ENCODE measurements at places on chromosomes 1 and 21.

- DNase-seq = no peak
These were observed 141.4 kb downstream of the PLPP3 start for GRCh38 chr1:56437959-56438358.

- no peak for DNase-seq
These were observed 559.3 kb upstream of the ZRANB2 start for GRCh38 chr1:71640116-71640515.

DNA sequence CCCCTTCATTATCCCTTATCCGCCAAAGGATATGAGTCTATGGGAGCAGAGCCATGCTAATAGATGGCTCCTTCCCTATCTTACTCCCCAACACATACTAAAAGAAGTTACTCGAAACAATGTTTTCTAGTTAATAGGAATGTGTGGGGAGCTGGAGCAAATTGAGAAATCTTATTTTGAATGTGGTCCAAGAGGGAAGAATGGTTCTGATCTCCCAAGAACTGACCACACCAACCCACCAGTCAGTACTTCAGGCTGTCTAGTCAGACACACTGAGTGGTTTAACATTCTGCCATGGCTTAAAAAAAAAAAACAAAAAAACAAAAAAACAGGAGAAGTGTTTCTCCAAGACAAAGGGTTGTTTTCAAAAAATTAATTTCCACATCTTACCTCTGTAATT, 31.5 kb upstream of the DNASE2B start:
- no peak for DNase-seq

DNA sequence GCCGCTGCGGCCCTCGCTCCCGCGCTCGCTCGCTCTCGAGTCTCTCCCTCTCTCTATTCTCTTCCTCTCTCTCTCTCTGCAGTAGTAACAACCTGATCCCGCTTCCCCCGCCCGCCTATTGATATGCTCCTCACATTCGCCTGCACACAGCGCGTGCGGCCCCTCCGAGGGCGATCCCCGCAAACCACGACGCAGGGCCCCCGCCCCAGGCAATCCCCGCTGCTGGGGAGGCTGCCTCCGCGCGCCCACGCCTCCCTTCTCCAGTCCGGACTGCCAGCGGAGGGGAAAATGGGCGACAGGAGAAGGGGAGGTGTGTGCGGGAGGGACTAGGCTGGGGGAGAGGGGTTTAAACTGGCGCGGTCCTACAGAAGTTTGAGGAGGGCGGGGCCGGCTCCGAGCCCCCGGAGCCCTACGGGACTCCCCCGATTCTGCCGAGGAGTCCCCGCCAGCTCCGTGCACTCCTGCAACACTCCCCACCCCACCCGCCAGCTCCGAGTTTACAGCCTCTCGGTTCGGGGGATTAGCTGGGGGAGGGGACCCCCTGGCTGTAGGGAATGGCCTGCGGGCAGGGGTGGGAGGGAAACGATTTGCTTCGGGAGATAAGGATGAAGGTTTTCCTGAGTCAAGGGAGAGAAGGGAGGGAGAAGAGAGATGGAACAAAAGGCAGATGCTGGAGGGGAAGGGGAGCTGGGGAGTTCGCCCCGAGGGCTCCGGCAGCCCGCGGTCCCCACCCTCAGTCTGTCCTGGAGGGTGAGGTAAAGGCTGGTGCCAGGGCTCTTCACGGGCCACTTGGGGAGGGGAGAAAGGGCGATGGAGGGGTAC, 66.6 kb downstream of the SYT2 start:
- DNase-seq = no peak

GRCh38 chr1:185404907-185405568, 88.0 kb upstream of the IVNS1ABP start:
- DNase-seq = no peak

DNA sequence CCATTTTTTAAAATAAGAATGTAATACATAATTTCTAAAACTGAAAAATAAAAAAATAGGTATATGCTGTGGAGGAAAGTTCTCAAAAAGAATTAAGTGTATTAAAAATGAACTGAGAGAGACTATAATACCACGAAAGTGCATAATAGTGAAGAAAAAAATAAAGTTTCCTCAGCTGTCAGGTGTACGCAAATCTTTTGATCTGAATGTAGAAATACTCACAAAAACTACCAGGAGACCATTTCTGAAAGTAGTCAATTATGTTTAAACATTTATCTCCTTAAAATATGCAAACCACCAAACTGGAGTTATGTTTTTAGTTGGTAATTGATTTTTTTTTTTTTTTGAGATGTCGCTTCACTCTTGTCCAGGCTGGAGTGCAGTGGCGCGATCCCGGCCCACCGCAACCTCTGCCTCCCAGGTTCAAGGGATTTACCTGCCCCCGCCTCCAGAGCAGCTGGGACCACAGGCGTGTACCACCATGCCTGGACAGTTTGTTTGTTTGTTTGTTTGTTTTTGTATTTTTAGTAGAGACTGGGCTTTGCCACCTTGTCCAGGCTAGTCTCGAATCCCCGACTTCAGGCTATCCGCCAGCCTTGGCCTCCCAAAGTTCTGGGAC, 1169.2 kb upstream of the B3GALT2 start:
- DNase-seq = no peak

DNA sequence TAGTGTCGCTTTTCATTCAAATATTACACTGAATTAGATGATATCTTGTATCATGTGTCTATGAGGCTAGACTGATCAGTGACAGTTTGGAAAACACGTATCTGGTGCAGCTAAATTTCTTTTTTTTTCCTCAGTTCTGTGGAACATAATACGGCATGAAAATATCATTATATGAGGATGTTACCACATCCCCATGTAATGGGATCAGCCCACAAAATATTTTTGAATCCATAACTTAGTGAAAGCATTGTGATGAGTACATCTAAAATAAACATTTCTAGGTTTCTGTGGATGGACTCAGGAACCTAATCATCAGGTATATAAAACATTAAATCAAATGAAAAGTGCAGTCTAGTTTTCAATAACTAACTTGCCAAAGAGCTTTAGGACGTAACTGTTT, 356.3 kb downstream of the USP25 start:
- no peak for DNase-seq

GRCh38 chr1:94608852-94609530, 67.4 kb upstream of the F3 start:
- DNase-seq = no peak

DNA sequence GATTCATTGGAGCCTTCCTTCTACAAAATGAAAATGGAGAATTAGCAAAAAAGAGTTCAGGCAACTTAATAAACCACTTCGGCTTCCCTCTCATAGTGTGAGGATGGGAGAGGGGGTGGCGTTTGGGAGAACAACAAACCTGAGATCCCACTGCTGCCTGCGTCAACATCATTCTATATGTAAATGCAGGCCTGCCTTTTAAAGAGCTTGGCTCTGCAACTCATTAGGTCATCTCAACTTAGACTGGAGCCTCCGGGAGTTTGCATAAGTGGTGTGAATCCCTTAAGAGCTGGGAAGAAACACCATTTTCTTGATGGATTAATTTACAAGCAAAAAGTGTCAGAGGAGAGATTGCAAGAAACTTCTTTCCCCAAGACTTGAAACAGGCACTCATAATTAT, 127.6 kb upstream of the DAB1 start:
- no peak for DNase-seq

- DNase-seq = no peak
These were observed 100.3 kb downstream of the CACNA1E start for GRCh38 chr1:181583598-181583997.

DNA sequence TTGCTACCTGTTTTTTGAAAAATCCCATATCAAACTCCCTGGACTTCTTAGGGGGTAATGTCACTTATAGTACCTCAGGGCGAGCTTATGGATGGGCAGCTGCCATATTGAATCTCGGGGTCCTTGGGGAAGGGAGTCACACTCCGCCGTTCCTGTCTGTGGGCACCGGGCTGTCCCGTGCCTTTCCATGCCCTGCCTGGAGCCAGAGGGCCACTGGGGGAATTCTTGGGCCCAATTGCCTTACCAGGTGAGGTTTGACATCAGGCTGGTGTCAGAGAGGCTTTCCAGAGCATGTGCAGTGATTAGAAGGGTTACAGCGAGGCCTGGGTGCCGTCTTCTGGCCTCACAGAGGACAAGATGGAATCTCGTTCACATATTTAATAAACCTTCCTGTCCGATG, 28.8 kb downstream of the QSOX1 start:
- DNase-seq = no peak

GRCh38 chr1:6336776-6337622, 56.6 kb downstream of the ACOT7 start:
- DNase-seq = no peak

DNA sequence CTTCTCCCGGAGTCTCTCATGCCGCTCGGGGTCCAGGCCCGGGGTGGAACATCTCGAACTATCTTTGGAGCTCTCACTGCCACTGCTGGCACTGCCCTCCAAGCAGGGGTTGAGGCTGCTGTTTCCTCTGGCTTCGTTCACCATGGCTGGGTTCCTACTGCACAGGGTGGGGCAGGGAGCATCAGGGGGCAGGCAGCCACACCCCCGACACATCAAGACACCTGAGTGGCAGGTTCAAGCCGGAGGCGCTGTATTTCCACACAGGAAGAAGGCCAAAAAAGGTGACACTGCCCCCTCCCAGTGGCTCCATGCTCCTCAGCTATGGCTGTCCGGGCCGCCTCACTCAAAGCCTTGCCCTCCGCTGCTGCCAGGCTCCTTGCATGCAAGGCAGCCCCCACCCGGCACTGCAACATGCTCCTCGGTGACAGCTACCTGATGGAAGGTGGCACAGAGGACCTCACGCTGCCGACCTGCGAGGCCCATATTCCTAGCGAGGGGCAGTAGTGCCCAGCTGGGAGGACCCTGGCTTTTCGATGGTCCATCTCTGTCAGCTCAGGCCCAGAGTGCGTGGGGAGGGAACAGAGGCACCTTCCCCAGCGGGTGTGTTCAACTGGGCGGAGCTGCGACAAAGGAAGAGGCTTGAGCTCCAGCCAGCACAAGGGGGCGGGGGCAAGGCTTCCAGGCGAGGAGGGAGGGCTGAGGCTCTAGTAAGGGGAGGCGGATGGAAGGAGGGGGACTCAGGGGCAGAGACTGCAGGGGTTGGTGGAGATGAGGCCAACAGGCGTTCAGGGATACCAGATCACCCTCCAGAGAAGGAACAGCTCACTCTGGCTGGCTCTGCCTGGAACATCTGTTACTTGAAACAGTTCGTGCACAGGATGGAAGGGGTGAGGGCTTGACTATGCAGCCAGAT, 2.5 kb downstream of the MTHFR start:
- peak; percentile 44 for DNase-seq

- no peak for DNase-seq
These were observed 43.2 kb upstream of the POU3F1 start for GRCh38 chr1:38089712-38090360.

DNA sequence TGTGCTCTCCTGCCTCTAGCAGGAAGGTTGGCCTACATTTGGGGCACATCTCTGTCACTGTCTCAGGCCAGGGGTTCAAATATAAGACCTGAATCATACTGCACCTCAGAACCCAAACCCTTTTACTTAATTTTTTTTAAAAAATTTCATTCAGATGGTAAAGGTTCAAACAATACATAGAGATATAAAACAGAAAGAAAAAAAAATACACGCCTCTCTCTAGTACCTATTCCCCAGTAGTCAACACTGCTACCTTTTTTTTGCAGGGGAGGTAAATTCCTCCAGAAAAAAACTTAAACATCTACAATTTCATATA, 32.9 kb downstream of the MAPKAPK2 start:
- no peak for DNase-seq

GRCh38 chr1:219149953-219150352, 23.7 kb upstream of the LYPLAL1 start:
- DNase-seq = no peak

GRCh38 chr1:211352985-211353515, 26.4 kb downstream of the TRAF5 start:
- peak; percentile 40 for DNase-seq

DNA sequence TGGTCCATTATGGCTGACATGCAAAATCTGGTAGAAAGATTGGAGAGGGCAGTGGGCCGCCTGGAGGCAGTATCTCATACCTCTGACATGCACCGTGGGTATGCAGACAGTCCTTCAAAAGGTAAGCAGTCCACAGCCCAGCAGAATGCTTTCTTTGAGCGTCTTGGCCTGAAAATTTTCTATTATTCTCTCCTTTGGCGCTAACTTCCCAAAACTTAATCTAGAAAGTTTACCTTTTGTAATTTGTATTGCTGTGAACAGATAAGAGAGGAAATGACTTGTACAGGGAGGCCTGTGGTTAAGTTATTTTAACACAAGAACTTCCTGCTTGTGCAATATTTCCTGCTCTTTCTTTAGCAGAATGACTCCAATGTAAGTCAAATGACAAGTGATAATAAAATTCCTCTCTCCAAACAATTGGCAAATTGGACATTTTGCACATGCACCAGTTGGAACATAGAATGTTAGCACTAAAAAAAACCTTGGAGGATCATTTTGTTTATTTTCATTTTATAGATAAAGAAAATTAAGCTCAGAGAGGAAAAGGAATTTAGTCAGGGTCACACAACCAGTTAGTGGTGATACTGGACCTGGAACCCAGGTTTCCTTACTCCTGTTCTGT, 18.9 kb downstream of the CAP1 start:
- DNase-seq = no peak

DNA sequence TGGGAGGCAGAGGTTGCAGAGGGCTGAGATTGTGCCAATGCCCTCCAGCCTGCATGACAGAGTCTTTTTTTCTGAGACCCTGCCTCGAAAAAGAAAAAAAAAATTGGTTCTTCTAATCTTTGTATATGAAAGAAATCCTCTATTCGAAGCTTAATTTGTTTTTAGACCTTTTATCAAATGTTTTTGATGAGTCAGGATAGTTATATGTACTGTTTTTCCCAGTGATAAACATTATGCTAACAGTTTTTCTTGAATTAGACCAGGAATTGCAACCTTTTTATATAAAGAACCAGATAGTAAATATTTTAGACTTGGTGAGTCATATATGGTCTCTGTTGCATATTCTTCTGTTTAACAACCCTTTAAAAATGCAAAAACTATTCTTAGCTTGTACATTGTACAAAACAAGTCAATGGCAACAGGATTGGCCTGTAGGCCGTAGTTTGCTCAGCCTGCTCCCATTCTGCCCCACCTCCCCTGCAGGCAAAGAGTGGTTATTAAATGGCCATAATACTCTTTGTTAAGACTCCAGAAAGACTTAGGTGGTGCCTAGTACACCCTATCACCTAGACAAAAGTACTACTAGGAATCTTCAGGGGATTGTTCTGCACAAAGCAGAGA, 45.2 kb downstream of the LYST start:
- no peak for DNase-seq

- no peak for DNase-seq
These were observed 32.2 kb downstream of the FMO3 start for GRCh38 chr1:171122893-171123292.

GRCh38 chr1:84758968-84759491, 68.8 kb upstream of the SSX2IP start:
- DNase-seq = no peak

GRCh38 chr1:41313661-41314131, 47.5 kb upstream of the FOXO6 start:
- DNase-seq = no peak
